ENCODE measurements at places on chromosomes 12 and 14. TPM values are rescaled to one million over a fixed set of nuclear protein-coding genes. Genes with fewer than 3 reads are reported as not detected.

The NAV3 gene
- 25.7 TPM for total RNA-seq

The TEP1 gene
- 17.1 TPM for total RNA-seq

The OR4K14 gene
- not detected for total RNA-seq

The SLC6A15 gene
- 0.18 TPM for total RNA-seq

The NRL gene
- total RNA-seq: 0.45 TPM

The RNASE1 gene
- total RNA-seq: 82.6 TPM

The GPR137C gene
- total RNA-seq: 0.94 TPM

The DNAI7 gene
- total RNA-seq: not detected

The C1QL4 gene
- not detected for total RNA-seq

The BDKRB2 gene
- total RNA-seq: under 0.01 TPM

The DBX2 gene
- not detected for total RNA-seq

The PTCSC3 gene
- total RNA-seq: not detected

The SYCP3 gene
- total RNA-seq: 0.09 TPM

The SLCO1B1 gene
- not detected for total RNA-seq

The SNRPF gene
- total RNA-seq: 24.5 TPM

The TSPAN19 gene
- not detected for total RNA-seq

The KRT8 gene
- 20.7 TPM for total RNA-seq

The RIN3 gene
- 4.9 TPM for total RNA-seq

The RPGRIP1 gene
- not detected for total RNA-seq

The LRP1-AS gene
- not detected for total RNA-seq

The PAX9 gene
- not detected for total RNA-seq

The DACT1 gene
- 0.18 TPM for total RNA-seq

The NRIP2 gene
- total RNA-seq: not detected

The ADAMTS20 gene
- not detected for total RNA-seq

The PAPLN gene
- 1.5 TPM for total RNA-seq

The BIN2 gene
- not detected for total RNA-seq

The HCFC2 gene
- total RNA-seq: 18.5 TPM

The TFCP2 gene
- 8.0 TPM for total RNA-seq

The LRRIQ1 gene
- total RNA-seq: 0.18 TPM

The FLVCR2 gene
- 1.4 TPM for total RNA-seq

The ANKRD33 gene
- total RNA-seq: 0.09 TPM

The MDGA2 gene
- total RNA-seq: not detected

The PLEKHH1 gene
- 0.38 TPM for total RNA-seq

The SYNDIG1L gene
- total RNA-seq: not detected

The RGS6 gene
- total RNA-seq: not detected

The KRT76 gene
- not detected for total RNA-seq

The ERBB3 gene
- total RNA-seq: not detected

The RHOJ gene
- 112 TPM for total RNA-seq

The EPS8 gene
- total RNA-seq: 15.7 TPM

The SOCS2 gene
- 3.5 TPM for total RNA-seq

The RERG gene
- total RNA-seq: not detected

The HOXC5 gene
- total RNA-seq: not detected

The SOX5 gene
- 0.28 TPM for total RNA-seq

The MYO1H gene
- not detected for total RNA-seq

The GPR132 gene
- total RNA-seq: not detected

The TCL1B gene
- not detected for total RNA-seq

The LGR5 gene
- total RNA-seq: not detected

All from endothelial cell of coronary artery (primary cell).